ENCODE measurements at places on chromosomes 7 and 10. TPM values are rescaled to one million over a fixed set of nuclear protein-coding genes. Genes with fewer than 3 reads are reported as not detected.

- no peak within 1 kb of the TSS for H3K27ac ChIP-seq
- no peak for DNase-seq
- H3K27me3 ChIP-seq = peaks cover 30% of the 10 kb centered on the region
These were observed at the start of gene VWDE for GRCh38 chr7:12403287-12404181. Gene VWDE, minus strand, starts transcription at chr7:12403865. Its CDS starts 149 bp downstream, at chr7:12403716.

DNA sequence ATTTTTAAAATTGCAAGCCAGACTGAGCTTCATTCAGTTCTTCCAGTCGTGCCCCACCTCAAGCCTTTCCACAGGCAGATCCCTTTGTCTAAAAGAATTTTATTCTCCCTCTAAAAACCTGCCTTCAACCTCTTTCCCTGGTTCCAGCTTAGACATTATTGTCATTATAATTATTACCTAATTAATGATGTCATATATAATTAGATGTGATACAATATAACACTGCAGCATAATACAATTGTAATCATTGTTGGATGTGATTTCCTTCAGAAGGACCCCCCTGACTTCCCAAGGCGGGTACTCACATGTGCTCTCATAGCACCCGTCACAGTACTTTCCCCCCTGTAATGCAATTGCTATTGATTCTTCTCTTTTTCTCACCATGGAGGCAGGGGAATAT is 88.6 kb downstream of the GPAM start:
- DNase-seq = no peak
- H3K27ac ChIP-seq = no peak overlapping the region
- no peaks in the 10 kb centered on the region for H3K36me3 ChIP-seq
- peaks cover 15% of the 10 kb centered on the region for H3K27me3 ChIP-seq
- no peak overlapping the region for H3K4me3 ChIP-seq

GRCh38 chr10:22505911-22506685 is 160.8 kb downstream of the SPAG6 start:
- no peaks in the 10 kb centered on the region for H3K27me3 ChIP-seq
- peak; percentile 48 for DNase-seq
- peaks cover 5% of the 10 kb centered on the region for H3K36me3 ChIP-seq
- H3K27ac ChIP-seq = peak overlapping the region; percentile 6
- peaks cover 22% of the 10 kb centered on the region for H3K4me1 ChIP-seq

DNA sequence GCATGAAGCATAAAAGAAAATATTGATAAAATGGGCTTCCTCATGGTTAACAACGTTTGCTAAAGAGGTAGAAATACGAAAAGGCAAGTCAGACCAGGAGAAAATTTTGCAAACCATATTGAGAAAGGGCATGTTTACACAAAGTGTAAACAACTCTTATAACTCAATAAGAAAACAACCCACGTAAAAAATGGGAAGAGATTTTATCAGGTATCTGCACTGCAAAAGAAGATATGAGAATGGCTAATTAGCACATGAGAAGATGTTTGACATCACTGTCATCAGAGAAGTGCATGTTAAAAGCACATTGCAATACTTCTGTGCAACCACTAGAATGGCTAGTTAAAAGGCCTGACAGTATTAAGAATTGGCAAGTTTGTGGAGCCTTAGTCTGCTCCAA is 99.5 kb downstream of the VPS50 start:
- no peaks in the 10 kb centered on the region for H3K27me3 ChIP-seq
- H3K36me3 ChIP-seq = no peaks in the 10 kb centered on the region
- H3K4me3 ChIP-seq = no peak overlapping the region
- no peak for DNase-seq
- H3K4me1 ChIP-seq = no peaks in the 10 kb centered on the region

DNA sequence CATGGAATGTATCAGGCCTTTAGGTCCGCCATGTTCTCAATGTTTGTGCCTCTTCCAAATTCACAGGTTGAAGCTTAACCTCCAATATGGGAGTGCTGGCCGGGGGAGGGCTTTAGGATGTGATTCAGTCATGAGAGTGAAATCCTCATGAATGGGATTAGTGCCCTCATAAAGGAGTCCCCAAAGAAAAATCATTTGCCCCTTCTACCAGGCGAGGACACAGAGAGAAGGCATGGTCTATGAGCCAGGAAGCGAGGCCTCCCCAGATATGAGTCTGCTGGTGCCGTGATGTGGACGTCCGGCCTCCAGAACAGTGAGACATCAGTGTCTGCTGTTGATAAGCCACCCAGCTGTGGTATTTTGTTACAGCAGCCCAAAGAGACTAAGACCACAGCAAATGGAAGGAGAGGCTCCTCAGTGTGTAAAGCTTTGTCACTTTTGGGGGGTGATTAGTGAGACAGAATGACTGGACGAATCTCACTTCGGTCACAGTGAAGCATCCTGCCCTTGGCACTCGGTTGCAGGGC is 231.3 kb upstream of the KLF6 start:
- no peak overlapping the region for H3K27ac ChIP-seq
- no peaks in the 10 kb centered on the region for H3K36me3 ChIP-seq
- no peak for DNase-seq
- no peaks in the 10 kb centered on the region for H3K27me3 ChIP-seq
- no peak overlapping the region for H3K4me3 ChIP-seq

GRCh38 chr7:94311515-94311914 is 83.2 kb upstream of the COL1A2 start:
- H3K4me3 ChIP-seq = no peak overlapping the region
- H3K27ac ChIP-seq = no peak overlapping the region
- no peaks in the 10 kb centered on the region for H3K4me1 ChIP-seq
- H3K36me3 ChIP-seq = no peaks in the 10 kb centered on the region
- no peak for DNase-seq

DNA sequence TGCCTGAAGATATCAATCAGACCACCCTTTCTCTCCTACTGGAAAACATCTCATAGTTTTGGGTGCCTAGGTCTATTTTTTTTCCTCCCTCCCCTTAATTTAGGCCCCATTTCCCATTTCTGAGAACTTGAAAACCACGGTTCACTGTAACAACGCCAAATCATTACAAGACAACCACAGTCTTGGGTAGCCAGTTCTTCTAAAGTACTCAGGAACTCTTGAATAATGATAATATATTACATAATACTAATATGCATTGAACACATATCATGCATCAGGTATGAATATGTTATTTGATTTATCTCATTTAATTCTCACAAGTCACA is 185.1 kb upstream of the ADO start:
- no peak for DNase-seq
- H3K27me3 ChIP-seq = peaks cover 1% of the 10 kb centered on the region
- H3K36me3 ChIP-seq = no peaks in the 10 kb centered on the region

The CH25H gene
- 0.24 TPM for polyA plus RNA-seq

The TMEM178B gene
- polyA plus RNA-seq = not detected

The MEOX2 gene
- not detected for polyA plus RNA-seq

The DENND10 gene
- 17.2 TPM for polyA plus RNA-seq

Data from naive B cell (primary cell).